Transverse colon (tissue), 4 donors: ENCODE measurements at places on chromosomes 7 and 10. TPM values are rescaled to one million over a fixed set of nuclear protein-coding genes. Genes with fewer than 3 reads are reported as not detected.

- no peak for DNase-seq
Observed at GRCh38 chr7:22896917-22897316, 74.3 kb upstream of the TOMM7 start.

- DNase-seq: peak; percentile 64
Observed at GRCh38 chr7:157139111-157139809, 534 bp downstream of the UBE3C start.

GRCh38 chr10:86600296-86600695 lies 54.1 kb upstream of the OPN4 start:
- DNase-seq: no peak

GRCh38 chr7:29038463-29038862 lies 80.3 kb upstream of the TRIL start:
- DNase-seq: no peak

GRCh38 chr7:22629056-22629455 lies 97.9 kb upstream of the IL6 start:
- DNase-seq: no peak

The FOXK1 gene
- 59.9 TPM for total RNA-seq

The NRG3 gene
- total RNA-seq: 0.32 TPM
